CD4-positive, alpha-beta T cell treated with Interleukin-12 subunit alpha and Interleukin-12 subunit beta, for 1 hour (primary cell): ENCODE measurements at places on chromosomes 1 and 21.

GRCh38 chr1:85605484-85606413 lies 25.2 kb downstream of the CCN1 start:
- DNase-seq: no peak

DNA sequence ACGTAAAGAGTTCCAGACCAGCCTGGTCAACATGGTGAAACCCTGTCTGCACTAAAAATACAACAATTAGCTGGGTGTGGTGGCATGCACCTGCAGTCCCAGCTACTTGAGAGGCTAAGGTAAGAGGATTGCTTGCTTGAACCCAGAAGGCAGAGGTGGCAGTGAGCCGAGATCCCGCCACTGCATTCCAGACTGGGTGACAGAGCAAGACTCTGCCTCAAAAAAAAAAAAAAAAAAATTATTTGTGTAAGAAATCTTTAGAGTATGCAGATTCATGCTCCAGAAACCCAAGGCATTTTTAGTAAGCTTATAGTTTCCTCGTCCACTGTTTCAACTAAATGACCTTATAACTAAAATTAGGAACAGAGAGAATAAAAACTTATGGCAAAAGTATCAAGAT lies 51.3 kb downstream of the ABL2 start:
- no peak for DNase-seq

DNA sequence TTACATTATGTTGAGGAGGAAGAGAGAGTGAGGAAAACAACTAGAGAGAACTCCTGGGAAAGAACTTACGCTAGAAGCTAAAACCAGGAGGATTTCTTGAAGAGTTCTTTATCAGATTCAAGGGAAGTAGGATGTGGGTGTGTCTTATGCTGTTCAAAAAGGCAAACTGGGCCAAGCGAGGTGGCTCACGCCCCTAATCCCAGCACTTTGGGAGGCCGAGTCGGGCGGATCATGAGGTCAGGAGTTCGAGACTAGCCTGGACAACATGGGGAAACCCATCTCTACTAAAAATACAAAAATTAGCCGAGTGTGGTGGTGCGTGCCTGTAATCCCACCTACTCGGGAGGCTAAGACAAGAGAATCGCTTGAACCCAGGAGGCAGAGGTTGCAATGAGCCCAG lies 23.1 kb downstream of the SMG7 start:
- DNase-seq: no peak

DNA sequence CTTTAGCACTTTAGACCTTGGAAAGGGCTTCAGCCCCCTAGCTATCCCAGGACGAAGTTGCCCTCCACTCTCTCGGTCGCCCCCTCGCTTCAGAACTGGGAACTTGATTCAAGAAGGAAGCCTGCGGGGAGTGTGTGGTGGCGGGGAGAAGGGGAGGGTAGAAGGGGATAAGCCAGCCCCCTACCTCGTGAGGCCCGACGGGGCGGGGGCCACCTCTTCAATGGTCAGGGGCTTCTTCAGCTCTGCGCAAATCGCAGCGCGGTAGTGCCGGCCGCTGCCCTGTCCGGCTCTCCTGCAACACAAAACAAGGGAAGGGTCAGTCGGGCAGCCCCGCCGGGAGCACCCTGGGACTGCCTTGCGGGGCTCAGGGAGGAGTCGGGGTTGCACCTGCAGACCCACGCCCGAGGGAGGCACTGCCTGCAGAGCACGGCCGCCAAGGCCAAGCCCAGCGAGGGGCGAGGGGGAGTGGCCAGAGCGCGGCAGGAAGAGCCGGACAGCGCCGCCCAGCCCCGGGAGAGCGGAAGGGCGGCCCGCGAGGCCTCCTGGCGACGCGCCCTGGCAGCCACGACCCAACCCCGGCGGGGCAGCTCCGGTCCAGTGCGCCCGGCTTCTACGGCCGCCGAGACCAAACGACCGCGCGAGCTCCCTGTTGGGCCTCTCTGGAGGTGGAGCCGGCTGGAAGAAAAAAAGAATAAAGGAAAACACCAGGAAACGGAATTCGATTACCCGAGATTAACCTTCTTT lies 56.2 kb upstream of the RASAL2 start:
- DNase-seq: no peak

DNA sequence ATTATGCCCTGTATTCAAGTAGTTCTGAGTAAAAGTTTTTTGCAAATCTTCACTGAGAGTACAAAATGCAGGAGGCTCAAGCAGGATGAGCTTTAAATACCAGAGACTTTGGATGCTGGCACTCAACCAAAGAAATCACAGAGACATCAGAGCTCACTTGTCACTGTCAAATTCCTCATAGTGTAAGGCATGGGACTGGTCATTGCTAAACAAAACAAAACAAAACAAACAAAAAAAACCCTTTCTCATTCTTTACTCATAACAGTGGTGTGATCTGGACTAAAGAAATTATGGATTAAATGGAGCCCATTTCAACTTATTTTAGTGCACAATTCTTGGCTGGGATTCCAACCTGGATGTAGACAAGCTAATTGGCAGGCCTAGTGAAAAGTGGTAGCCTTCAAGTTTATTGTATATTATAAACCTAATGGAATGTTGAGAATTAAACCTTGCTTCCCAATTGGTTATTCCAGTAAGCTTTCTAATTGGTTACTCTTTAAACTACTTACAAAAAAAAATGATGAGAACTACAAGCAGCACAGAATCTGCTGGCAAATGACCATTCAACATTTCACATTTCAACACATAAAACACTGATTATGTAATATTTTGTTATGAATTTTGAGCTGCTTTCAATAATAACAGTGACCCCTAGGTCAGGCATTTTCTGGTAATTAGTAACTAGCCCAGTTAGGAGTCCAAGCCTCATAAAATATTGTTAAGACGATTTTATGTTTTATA lies 30.6 kb upstream of the NEK7 start:
- DNase-seq: no peak

DNA sequence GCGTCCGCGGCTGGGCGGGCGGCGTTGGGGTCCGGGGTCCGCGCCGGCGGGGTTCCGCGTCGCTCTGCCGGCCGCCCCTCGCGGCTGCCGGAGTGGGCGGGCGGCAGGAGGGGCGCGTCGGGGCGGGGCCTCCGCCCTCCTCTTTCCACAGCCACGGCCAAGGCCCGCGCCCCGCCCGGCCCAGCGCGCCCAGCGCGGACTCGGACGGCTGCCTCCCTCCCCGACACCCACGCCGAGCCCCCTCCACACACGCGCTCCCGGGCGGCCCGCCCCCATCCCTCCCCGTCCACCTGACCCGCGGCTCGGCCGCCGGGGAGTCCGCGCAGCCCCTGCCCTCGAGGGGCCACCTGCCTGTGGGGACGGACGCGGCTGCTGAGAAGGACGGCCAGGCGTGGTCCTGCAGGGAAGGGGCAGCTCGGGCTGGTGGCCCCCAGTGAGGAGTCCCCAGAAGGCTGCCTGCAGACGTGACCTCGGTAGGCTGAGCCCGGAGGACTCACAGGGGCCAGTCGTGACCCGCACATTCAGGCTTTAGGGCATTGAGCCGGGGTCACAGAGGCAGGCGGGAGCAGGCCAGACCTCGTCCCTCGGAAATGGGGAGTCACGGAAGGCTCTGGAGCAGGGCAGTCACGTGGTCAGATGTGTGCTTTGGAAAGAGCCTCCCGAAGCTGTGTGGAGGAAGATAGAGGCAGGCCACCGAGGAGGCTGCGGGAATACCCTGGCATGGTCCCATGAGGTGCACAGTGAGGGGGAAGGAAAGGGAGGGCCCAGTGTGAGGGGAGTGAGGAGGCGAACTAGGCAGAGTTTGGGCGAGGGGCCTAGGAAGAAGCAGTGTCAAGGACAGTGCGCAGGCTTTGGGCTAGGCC lies at the start of gene COL8A2:
Gene COL8A2 (minus strand): TSS at position 94 of the 863 bp plus-strand sequence. CDS start 24,980 bp downstream, outside the sequence.
- DNase-seq: no peak

DNA sequence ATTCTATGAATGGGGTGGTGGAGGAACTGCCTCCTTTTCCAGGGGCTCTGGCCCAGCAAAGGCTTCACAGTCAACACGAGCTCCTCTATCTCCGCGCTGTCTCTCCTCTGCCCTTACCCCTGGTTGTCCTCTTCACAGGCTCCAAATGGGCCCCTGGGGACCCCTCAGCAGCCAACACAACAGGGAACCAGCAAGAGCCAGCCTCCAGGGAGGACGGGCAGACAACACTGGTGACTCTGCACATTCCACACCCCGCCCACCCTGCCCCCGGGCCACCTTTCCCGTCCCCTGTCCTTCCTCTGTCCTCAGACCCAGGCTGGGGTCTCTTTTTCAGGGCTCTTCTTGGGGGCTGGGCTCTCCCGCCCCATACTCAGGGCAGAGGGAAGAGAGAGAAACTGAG lies 17.5 kb upstream of the ETV3 start:
- no peak for DNase-seq

GRCh38 chr21:14448784-14449183 lies 65.8 kb upstream of the HSPA13 start:
- no peak for DNase-seq

GRCh38 chr1:232743999-232744398 lies 61.2 kb upstream of the MAP10 start:
- DNase-seq: no peak

- no peak for DNase-seq
Measured at GRCh38 chr1:72366466-72366865, 84.1 kb upstream of the NEGR1 start.

DNA sequence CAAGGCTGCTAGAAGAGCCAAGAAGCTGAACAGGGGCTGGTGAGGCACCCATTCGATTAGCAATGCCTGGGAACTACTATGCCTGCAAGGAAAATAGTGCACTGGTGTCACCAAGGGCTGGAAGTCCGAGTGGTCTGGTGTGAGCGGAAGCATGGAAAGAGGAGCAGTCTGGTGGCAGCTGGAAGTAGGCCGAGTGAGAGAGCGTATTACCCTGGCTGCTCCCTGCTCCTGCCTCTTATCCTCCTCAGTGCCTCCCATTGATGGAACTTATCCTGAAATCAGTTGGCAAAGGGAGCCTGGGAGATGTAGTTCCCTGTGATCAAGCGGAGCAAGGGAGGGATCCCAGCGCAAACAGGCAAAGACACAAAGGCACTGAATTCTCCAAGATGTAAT lies 9.6 kb downstream of the SMAP2 start:
- no peak for DNase-seq

GRCh38 chr1:157540160-157540748 lies 12.1 kb downstream of the FCRL5 start:
- DNase-seq: no peak

DNA sequence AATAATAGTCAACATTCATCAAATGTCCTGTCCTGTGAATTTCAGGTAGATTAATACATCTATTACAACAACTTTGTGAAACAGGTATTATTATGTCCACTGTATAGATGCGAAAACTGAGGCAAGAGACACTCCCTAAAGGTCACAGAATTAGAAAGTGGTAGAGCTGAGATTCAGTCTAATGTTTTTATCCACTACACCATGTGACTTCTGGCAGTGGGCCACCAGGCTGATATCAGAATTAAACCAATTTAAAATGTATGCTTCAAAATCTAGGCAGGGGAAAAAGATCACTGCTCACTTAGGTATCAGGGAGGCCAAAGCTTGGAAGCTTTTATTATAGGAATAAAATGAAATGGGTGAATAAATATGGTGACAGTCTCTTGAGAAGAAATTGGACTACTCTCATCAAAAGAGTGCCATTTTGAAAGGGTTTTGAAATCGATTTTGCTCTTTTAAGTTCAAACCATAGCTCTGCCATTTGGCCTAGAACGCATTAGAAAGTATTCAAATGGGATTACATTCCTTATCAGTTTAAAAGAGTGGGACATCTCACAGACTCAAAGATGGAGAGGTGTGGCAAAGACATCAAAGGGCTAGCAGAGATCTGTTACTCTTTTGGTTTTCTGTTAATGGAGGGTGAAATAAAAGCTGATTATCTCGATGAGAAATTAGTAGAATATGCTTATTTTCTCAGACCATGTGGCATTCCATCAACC lies 1.9 kb downstream of the DDAH1 start:
- DNase-seq: no peak

- DNase-seq: no peak
Measured at GRCh38 chr1:219350172-219350931, 176.7 kb downstream of the LYPLAL1 start.

DNA sequence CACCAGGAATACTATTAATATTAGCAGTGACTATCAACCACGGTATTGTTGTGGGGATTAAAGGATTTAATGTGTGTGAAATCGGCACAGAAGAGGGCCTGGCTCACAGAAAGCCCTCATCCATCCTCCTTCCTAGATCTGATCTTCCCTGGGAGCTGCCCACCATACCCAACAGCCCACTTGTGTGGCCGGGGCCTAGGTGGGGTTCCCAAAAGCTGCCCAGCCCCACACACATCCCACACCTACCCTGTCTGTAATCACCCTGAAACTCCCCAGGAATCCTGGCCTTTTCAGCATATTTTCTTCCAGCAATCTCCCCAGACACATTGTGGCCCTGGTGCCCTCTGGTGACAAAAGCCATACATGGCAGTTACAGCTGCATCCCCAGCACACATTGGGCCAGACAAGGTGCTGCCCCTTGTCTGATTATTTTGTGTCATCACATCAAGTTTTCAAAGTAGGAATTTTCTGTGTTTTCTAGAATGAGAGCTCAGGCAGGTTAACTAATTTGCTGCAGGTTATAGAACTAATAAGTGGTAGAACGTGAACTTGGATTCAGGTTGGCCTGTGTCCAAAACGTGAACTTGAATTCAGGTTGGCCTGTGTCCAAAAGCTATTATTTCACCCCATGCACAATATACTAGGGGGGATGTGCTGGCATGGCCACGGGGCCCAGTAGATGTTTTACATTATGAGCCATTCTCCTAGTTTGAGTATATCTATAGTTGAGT lies 5.3 kb upstream of the SLC6A9 start:
- peak; percentile 71 for DNase-seq

GRCh38 chr21:34520764-34521508 lies 8.9 kb upstream of the KCNE1 start:
- DNase-seq: no peak

GRCh38 chr1:55337801-55338447 lies 122.8 kb upstream of the USP24 start:
- peak; percentile 29 for DNase-seq

- no peak for DNase-seq
Measured at GRCh38 chr1:230753191-230753585, 6.0 kb downstream of the CAPN9 start.

DNA sequence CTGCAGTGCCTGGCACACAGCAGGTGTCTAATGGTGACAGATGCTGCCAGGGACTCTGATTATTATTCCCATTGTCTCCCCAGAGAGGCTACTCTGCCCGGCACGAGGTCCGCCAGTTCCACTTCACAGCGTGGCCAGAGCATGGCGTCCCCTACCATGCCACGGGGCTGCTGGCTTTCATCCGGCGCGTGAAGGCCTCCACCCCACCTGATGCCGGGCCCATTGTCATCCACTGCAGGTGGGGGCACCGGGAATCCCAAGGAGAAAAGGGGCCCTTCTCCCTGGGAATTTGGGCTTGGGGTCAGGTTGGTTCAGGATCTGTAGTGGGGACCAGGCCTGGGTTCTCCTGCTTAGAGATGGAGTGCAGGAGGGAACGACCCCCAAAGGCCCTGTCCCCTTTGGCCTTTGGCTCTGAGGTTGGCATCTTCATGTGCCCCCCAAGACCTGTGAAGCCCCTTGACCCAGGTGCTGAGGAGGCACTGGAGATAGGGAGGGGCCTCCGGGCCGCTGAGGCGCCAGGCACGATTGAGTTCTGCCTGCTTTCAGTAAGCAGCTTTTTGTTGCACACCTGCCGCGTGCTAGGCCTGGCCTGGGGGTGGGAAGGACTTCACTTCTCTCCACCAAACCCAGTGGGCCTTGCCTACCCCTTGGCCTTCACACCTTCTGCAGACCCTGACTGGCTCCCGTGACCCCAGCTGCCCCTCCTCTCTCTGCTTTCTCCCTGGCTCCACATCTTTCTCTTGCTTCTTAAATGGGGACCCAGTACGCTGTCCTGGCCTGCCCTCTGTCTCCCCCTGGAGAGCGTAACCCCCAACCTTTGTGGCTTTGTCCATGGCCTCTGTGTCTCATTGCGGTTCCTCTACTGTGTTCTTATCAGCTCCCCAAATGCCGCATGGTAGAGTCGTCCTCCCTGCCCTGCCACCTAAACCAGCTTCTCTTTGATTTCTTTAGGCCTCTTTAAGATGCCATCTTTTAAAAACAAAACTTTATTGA lies 76.4 kb downstream of the PTPRU start:
- DNase-seq: no peak
